Foreskin keratinocyte (primary cell): ENCODE measurements at places on chromosomes 1 and 21.

DNA sequence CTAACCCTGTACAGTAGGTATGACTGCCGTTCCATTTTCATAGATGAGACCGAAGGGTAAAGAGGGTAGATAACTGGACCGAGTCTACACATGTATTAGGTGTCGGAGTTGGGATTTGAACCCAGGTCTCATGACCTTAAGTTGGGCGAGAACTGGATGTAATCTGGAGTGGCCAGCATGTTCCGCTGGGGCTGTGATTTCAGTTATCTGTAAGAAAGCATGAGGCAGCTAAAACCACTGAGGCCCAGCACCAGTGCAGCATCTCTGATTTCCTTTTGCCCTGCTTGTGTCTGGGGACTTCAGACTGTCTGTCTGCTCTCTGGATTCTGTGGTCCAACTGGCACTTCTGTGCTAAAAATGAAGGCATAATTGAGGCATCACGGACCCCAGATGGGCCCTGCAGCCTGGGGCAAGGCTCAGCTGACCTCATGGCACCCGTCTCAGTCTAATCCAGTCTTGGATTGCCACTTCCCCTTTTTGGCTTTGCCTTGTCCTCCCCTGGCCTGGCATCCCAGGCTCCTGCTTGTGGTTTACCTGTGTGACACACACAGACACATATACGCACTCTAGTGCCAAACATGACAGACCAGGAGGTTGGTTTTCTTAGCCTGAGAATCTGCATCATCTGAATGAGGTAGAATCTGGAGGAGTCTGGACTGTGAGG lies 180.2 kb downstream of the KIF26B start:
- no peak for DNase-seq

DNA sequence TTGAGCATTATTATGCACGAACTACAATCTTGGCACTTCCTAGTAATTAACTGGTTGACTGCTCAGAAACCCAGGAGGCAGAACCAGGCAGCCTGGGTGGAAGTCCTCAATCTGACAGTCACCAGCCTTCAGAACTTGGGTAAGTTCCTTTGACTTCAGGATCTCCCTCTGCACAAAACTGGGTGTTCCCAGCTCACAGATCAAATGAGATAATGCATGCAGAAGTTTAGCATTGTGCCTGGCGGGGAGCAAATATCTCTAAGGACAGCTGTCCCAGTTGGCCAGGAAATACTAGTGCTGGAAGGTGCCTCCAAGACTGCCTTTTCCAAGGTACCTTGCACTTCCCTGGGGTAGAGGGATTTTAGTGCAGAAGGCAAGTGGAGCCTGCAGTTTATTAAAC lies 294.8 kb downstream of the PCP4 start:
- no peak for DNase-seq

DNA sequence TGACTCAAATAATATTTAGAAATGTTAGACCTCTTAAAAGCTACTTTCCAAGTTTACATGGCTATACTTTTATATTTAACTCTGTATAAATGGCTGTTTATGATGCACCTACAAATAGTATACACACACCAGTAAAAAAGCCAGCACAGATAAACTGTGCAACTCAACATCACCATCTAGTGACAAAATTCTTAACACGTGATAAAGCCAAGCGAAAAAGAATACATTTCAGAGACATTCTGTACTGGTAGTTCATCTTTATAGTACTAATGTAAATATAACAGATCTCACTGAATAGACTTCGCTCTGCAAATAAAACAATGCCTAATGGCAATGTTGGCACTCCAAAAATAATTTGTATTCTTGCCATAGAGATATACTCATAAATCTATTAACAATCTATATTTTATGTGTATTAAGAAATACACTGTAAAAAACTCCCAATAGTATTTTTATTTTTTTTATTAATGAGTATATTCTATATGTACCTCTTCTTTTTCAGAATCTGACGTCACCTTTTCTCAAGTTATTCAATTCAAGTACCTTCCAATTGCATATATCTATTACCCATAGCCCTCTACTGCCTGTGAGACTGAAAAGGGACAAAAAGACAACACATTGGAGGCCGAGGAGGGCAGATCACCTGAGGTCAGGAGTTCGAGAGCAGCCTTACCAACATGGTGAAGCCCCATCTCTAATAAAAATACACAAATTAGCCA lies 100.2 kb downstream of the DPYD start:
- peak; percentile 47 for DNase-seq

- DNase-seq, result no peak
Observed at GRCh38 chr1:27367160-27367650, 444 bp upstream of the MAP3K6 start.

- no peak for DNase-seq
Observed at GRCh38 chr1:16293538-16293937, 56.6 kb upstream of the CPLANE2 start.

GRCh38 chr1:152367436-152367835 lies 7.6 kb upstream of the FLG2 start:
- DNase-seq, result peak; percentile 95

- no peak for DNase-seq
Observed at GRCh38 chr1:100627054-100627716, 89.2 kb downstream of the GPR88 start.

- DNase-seq, result no peak
Observed at GRCh38 chr21:35189077-35189863, 140.2 kb upstream of the RUNX1 start.

DNA sequence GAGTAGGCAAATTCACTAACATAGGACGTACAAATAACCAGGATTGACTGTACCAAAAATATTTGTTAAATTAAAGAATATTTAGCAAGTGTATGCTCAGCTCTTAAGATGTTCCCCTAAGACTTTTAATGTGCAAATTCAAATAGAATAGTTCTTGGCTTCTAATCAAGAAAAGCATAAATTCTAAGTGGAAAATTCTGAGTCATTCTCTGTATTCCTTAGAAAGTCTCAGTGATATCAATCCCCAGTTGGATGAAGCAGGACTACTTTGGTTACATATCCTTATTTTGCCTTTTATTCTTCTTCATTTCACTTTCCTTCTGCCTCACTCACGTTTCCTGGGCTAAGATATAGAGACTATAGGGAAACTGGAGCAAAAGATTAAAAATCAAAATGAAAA lies 130.2 kb downstream of the IFI44 start:
- no peak for DNase-seq

DNA sequence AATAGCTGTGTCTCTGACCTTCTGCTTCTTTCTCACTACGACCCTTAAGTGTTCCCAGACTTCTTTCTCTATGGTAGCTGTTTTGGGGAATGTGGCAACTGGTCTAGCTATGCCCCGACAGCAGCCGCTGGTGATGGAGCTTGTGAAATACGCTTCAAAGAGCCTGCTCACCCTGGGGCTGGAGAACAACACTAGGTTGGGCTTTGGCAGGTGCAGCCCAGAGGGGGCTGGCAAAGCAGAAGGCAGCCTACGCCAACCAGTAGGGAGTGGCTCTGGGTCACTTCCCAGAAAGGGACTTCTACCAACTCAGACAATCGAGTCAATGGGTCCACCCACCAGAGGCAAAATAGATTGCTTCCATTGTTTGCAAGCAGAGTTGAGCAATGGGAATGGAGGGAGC lies 262.8 kb downstream of the LMO4 start:
- DNase-seq, result no peak

DNA sequence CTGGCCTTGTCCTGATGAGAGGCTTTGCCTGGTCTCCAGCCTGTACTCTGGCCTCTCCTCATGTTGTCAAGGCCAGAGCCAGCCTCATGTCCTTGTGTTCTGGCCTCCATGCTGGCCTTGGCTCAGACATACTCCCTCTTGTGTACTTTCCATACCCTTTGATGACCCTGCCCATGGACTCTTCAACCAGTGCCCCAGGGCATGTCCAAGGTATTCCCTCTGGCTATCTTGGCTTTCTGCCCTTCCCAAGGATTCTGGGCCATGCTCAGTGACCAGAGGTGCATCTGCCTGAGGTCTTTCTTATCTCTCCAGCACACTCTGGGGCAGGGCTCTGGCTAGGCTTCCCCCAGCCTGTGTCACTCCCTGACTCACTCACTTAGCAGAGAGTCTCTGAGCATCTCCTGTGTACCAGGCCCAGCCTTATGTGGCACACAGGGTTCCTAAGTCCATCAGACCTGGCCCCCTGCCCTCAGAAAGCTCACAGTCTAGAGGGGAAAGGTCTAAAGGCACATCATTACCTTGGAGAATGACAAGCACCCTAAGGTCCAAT lies 141.4 kb upstream of the GRIK3 start:
- DNase-seq, result no peak

DNA sequence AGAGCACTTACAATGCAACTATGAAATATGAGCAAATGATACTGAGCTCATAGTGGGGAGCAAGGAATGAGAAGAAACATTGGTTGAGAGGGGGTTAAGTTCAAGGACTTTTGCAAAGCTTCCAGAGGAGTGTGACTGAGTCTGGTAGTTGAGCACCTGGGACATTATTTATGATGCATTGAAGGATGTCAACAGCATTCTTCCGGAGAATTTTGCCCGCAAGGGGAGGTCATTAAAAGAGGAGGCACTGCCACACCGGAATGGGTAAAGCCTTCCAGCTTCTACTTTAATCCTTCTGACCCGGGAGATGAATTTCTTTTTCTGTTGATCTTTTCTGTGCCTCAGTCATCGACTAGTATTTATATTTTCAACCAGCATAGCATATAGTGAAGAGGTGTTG lies 208.4 kb upstream of the CAMK1G start:
- no peak for DNase-seq

DNA sequence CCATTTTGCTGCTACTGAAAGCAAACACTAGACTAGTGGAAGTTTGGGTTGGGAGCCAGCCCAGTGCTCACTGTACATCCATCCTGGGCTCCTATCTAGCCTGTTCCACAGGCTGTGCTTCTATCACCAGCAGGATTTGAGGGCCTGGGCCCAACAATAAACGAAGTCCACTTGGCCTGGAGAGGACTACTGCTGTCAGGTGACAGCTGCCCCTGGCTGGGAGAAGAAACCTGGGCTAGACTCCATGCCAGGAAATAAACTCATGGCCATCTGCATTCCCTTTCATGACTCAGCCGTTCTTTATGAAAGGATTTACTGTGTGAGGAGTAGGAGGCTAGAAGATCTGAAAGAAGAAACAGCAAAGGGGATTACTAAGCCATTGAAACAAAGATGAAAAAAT lies 35.5 kb downstream of the COLGALT2 start:
- peak; percentile 85 for DNase-seq

DNA sequence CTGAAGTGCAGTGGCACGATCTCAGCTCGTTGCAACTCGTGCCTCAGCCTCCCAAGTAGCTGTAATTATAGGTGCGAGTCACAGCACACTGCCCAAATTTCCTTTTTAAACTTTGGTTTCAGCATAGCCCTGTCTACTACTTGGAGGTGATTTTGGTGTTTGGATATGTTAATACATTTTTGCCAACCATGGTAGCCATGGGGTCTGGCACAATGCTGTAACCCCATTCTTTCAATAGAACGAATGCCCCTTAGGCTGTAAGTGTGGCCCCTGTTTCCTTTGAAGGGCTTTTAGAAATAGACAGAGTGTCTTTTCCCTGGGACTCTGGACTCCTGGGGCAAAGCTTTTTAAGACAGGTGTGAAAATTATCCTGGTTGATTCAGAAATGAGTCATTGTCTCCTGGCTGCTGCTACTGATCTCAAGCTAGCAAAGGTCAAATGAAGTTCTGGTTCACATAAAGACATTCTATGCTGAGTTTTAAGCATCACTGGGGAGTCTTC lies 141.1 kb upstream of the RUNX1 start:
- peak; percentile 79 for DNase-seq

GRCh38 chr1:213744780-213745179 lies 243.0 kb upstream of the PROX1 start:
- DNase-seq, result no peak

DNA sequence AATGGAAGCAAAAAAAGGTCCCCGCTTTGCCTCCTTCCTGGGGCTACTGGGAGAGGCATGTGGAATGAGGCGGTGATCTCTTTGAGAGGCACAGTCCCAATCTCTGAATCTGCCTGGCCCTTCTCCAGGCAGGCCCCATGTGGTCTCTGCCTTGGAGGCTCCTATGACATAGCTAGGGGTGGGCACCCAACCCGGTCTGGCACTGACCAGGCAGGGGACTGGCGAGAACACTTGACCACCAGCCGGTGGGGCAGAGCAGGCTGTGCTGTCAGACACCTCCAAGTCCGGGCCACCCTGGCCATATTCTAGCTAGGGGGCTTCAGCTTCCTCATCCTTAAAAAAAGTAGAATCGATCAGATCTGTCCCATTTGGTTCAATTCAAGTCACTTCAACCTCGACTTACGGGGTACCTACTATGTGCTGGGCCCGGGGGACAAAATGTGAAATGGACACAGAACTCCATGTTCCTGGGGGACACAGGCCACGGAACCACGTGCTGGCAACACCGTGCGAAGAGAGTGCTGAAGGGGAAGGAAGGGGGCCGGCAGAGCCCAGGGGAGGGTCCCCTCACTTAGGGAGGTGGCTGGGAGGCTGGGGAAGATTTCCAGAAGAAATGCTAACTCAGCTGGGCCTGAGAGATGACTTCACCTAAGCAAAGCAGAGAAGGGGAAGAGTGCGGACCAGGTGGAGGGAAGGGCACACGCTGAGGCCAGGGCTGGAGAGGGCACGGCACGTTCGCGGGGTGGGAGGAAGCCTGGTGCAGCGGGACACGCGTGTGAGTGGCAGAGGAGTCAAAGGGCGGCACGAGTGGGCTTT lies 33.3 kb downstream of the HSPG2 start:
- DNase-seq, result no peak

DNA sequence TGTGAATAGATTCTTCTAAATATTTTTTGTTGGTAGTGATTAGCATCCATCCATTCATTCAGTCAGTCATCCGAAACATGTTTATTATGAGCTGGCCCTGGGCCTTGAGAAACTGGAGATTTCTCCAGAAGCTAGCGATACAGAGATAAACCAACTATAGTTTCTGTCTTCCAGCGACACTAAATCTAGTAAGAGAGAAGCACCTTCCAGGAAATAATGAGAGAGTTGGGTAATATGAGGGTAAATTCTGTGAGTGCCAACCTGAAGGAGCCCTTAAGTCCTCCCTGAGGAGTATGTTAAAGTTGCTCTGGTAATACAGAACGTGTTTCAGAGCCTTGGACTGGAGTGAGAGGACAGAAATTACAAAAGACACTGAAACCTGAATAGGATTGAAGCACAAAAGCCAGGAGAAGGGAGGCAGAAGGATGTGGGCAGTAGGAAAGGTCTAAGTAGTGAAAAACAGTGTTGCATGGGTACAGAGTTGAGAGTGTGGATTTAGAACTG lies 59.8 kb downstream of the RBM11 start:
- DNase-seq, result no peak

- DNase-seq, result peak; percentile 16
Observed at GRCh38 chr1:74847715-74848114, 114.8 kb downstream of the TYW3 start.

DNA sequence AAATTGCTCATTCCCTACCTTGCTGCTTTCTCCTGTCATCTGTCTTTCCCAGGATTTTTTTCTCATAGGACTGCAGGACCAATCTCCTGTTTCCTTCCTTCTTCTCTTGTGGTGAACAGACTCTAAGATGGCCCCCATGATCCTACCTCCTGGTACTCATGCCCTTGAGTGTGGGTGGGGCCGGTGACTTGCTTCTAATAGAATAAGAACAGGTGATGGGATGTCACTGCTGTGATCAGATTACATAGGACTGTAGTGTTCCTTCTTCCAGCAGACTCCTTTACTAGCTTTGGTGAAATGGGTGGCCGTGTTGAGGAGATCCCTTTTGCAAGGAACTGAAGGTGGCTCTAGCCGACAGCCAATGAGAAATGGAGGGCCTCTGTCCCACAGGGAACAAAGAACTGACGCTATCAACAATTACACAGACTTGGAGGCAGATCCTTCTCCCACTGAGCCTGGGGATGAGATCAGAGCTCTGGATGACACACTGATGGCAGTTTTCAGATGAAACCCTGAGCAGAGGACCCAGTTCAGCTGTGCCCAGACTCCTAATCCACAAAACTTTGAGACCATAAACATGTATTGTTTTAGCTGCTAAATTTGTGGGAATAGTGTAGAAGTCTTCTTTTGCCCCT lies 7.5 kb downstream of the GSTM3 start:
- DNase-seq, result no peak
